AML-193 (cell line): ENCODE measurements at places on chromosomes 12 and 14.

DNA sequence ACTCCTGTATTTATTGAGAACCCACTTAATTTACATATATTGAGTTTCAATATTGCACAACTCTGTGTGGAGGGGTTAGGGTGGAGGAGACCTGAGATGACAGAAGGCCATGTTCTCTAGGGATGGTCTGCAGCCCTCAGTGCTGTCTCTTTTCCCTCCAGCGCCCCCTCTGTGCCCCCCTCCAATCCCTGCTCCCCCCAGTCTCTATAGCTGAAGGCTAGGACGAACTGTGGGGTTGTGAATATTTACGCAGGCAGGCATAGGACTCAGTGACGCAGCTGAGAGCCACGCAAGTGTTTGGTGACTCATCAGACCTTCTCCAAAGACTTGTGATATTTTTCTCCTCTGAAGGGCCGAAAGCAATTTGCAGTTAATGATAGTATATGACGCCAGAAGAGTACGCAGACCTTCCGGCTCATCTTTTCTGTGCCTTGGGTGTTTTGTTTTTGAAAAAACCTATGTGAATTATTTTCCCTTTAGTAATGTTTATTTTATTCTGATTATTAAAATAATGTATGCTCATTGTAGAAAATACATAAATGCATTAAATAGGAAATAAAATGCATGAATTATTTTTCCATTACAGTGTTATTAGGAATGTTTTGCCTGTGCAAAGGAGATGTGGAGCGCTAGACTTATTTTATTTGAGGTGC lies 85.3 kb downstream of the SLC25A47 start:
- DNase-seq, result no peak

- no peak for DNase-seq
Measured at GRCh38 chr12:101707131-101707782, 9.8 kb downstream of the CHPT1 start.

GRCh38 chr14:71713016-71713415 lies 219.2 kb upstream of the RGS6 start:
- no peak for DNase-seq

- peak; percentile 4 for DNase-seq
Measured at GRCh38 chr12:111173836-111174235, 195.1 kb downstream of the PHETA1 start.

GRCh38 chr14:71533390-71533789 lies 398.8 kb upstream of the RGS6 start:
- DNase-seq, result no peak

DNA sequence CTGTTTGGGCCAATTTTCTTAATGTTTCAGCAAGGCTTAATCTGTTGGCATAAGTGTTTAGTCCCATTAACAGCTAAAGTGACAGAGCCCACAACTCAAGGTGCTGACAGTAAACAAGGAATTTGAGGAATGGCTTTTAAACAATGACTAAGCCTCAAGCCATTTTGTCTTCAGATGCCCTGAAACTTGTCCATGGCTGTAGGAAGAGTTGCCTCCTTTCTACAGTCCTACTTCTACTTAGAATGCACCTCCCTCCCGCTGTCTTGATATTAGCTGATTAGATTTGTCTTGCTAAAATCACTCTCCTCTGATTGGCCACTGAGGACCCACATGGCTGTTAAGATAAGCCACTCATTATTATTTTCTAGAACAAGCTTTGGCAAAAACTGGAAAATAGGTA lies 188.4 kb upstream of the OTX2 start:
- no peak for DNase-seq

DNA sequence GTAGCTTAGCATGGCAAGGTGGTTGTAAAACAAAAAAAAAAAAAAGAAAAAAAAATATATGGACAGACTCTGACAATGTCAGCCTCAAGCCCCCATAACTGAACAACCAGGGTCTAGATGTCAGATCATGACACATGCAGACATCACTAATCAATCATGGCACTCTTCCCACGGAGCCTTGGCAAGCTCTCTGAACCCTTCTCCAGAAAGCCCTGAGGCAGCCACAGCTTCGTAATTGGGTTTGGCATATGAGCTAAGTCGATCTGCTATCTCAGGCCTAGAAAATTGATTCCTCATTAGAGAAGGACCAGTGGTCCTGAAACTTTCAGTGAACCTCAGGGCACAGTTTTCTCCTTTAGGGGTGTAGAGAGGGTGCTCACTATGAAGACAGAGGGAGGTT lies 112.2 kb downstream of the GPR135 start:
- no peak for DNase-seq
